Activated T-helper 17 cell treated with anti-CD3 and anti-CD28 coated beads, Interleukin-2, amount 50 U/mL, for 72 hours (primary cell): ENCODE measurements at places on chromosomes 13 and 19. TPM values are rescaled to one million over a fixed set of nuclear protein-coding genes. Genes with fewer than 3 reads are reported as not detected.

The TTC9B gene
- 1.1 TPM for total RNA-seq

The CYP4F12 gene
- not detected for total RNA-seq

The SERPINE3 gene
- not detected for total RNA-seq

The SEMA6B gene
- total RNA-seq, result not detected

The CD33 gene
- 1.2 TPM for total RNA-seq

The SIGLEC14 gene
- total RNA-seq, result not detected

The S1PR5 gene
- not detected for total RNA-seq

The GSX1 gene
- not detected for total RNA-seq

The CEACAM19 gene
- total RNA-seq, result 1.1 TPM

The CYP2F1 gene
- total RNA-seq, result not detected

The SBK3 gene
- not detected for total RNA-seq

The POSTN gene
- not detected for total RNA-seq

The GNA15 gene
- total RNA-seq, result 202 TPM

The ZNF677 gene
- 7.3 TPM for total RNA-seq

The PAF1 gene
- total RNA-seq, result 46.6 TPM

The ISYNA1 gene
- 22.0 TPM for total RNA-seq

The CCDC194 gene
- total RNA-seq, result 1.8 TPM

The FCER2 gene
- total RNA-seq, result 0.65 TPM

The CD320 gene
- 49.0 TPM for total RNA-seq

The KLHL1 gene
- not detected for total RNA-seq

The RNF6 gene
- 34.3 TPM for total RNA-seq

The LYPD5 gene
- total RNA-seq, result 0.73 TPM

The MISP3 gene
- total RNA-seq, result 1.5 TPM

The ATP4B gene
- not detected for total RNA-seq

The TUBA3C gene
- total RNA-seq, result not detected

The KLK4 gene
- total RNA-seq, result not detected

The LRRC8E gene
- total RNA-seq, result not detected

The FCAR gene
- not detected for total RNA-seq

The KLK7 gene
- not detected for total RNA-seq

The AKT2 gene
- total RNA-seq, result 123 TPM

The EXOC3L2 gene
- not detected for total RNA-seq

The PGPEP1 gene
- 38.9 TPM for total RNA-seq

The MEGF8 gene
- 3.0 TPM for total RNA-seq

The CPT1C gene
- total RNA-seq, result 4.3 TPM

The PSENEN gene
- total RNA-seq, result 51.2 TPM

The PODNL1 gene
- total RNA-seq, result 0.90 TPM

The GDF15 gene
- total RNA-seq, result 0.45 TPM

The KRTDAP gene
- not detected for total RNA-seq

The ANKLE1 gene
- 11.6 TPM for total RNA-seq

The RGL3 gene
- 0.50 TPM for total RNA-seq

The ADAMTSL5 gene
- total RNA-seq, result 3.0 TPM

The DNAAF3 gene
- not detected for total RNA-seq

The EDDM13 gene
- 1.0 TPM for total RNA-seq

The MBD3L3 gene
- total RNA-seq, result not detected

The SMIM44 gene
- total RNA-seq, result not detected

The FFAR1 gene
- 0.54 TPM for total RNA-seq

The MUC16 gene
- total RNA-seq, result 0.02 TPM

The C19orf73 gene
- total RNA-seq, result 0.50 TPM

The SLC5A5 gene
- total RNA-seq, result 0.65 TPM

The ZNF266 gene
- total RNA-seq, result 26.1 TPM

The CHST8 gene
- total RNA-seq, result not detected

The GIPR gene
- 32.3 TPM for total RNA-seq
